Activated CD4-positive, alpha-beta T cell treated with anti-CD3 and anti-CD28 coated beads, Interleukin-2, Interleukin-6, amounts not matched to agents 100 ng/mL and 50 ng/mL, durations not matched to agents 16 hours and 8 hours (primary cell): ENCODE measurements at places on chromosomes 6 and 20.
A peak's percentile ranks its signal among the peaks of the same experiment; 100 is the strongest.

DNA sequence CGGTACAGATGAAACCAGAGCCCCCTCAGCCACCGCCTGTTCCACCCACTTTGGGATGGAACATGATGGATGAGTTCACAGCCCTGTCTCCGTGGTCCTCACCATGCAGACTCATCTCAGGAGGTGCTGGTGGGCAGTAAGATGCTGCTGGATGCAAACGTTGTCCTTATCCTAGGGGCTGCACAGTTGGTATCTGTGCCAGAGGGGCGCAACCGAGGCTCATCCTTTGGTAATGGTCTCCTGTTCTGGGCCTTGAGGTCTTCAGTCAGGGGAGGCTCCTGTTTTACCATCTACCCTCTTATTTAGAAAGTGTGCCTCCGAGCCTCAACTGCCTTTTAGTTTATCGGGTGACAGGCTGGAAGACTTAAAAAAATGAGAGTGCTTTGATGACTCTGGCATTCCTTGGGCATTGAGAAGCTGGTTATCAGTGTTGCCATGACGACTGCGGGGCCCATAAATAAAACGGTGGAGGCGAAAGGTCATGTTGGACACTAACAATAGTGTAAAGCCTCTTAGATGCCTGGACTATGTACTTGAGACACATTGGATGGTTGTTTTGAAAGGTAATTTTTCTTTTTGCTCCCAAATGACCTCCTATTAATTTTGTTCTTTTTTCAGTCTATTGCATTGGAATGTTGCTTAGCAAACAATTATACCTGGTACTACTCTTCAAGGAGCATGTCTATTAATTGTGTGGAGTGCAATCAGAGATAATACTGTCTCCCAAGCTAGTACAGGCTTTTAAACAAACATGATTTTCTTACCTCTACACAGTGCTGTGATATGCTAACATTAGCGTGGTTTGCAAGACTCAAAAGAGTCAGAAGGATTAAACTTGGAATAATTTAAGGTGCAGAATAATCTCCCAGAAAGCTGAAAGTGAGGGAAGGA is 74.2 kb upstream of the DSP start:
- no peak for DNase-seq

DNA sequence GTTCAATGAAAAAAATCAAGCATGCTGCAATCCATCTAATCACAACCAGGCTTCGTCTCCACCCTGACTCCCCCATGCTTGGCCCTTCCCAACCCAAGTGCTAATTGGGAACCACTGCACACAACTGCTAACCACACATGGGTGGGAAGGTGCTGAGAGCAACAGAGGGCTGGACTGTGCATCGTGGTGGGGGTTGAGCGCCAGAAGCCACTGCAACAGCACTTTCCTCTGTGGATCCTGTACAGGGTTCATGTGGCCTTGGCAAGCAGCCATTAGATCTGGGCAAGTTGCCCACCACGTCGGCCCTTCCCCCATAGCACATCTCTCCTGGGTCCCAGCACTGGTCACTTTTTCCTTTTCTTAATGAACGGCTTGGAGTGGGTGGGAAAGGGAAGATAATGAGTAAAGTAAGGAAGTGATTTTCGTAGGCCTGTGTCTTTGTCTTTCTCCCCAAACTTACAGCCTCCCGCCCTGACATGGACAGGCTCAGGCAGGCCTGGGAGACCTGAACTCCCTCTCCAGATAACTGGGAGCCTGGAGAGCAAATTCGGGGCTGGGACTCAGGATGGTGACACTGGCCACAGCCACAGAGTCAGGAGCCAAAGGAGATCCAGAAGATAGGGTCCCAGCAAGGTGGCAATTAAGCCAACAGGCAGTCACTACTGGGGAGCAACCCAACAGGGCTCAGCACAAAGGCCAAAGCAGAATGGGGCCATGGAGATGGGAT is 34.4 kb upstream of the MRPS10 start:
- no peak for DNase-seq

- DNase-seq = no peak
These were observed 109.5 kb downstream of the SNX5 start for GRCh38 chr20:17859002-17859615.

DNA sequence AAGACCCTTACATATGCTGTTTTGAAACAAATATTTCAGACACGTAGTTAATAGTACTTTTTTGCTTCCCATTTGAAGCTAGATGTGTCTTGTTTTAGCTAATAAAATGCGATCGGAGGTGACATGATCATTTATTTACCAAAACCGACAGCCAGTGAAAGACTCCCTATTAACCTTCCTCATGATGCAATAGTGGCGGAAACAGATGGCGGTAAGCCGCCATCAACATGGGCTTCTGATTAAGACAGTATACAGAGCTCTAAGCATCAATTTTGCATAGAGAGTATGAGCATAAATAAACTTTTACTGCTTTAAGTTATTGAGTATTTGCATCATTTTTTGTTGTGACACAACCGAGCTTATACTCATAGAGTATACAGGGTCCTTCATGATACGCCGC is 1282.4 kb upstream of the ADGRB3 start:
- DNase-seq = no peak

DNA sequence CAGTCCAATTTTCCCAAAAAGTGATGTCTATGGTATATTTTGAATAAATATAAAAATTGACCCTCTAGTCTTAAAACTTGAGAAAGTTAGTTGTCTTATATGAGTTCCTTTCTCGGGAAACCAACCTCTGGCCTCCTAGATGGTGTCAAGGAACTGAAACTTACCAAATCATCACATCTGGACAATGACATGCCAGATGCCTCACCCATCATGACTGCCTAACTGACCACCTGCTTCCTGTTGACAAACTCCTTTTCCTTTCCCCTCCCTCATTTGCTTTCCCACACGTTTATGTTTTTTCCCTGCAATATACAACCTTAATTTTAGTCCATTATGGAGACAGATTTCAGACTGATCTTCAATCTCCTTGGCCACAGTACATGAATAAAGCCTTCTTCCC is 731.0 kb downstream of the EPHA7 start:
- DNase-seq = no peak

DNA sequence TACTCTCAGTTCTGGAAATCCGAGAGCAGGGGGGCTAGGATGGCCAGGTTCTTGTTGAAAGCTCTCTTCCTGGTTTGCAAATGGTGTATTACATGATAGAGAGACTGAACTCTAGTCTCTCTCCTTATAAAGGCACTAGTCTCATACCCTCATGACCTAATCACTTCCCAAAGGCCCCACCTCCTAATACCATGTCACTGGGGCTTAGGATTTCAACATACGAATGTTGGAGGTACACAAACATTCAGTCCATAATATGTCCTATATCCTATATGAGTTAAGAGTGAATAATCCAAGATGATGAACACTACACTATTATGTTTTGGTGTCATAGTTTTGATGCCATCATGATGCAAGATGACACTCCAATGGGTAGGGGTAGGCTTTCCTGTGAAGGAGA is 20.0 kb upstream of the TXLNB start:
- no peak for DNase-seq

DNA sequence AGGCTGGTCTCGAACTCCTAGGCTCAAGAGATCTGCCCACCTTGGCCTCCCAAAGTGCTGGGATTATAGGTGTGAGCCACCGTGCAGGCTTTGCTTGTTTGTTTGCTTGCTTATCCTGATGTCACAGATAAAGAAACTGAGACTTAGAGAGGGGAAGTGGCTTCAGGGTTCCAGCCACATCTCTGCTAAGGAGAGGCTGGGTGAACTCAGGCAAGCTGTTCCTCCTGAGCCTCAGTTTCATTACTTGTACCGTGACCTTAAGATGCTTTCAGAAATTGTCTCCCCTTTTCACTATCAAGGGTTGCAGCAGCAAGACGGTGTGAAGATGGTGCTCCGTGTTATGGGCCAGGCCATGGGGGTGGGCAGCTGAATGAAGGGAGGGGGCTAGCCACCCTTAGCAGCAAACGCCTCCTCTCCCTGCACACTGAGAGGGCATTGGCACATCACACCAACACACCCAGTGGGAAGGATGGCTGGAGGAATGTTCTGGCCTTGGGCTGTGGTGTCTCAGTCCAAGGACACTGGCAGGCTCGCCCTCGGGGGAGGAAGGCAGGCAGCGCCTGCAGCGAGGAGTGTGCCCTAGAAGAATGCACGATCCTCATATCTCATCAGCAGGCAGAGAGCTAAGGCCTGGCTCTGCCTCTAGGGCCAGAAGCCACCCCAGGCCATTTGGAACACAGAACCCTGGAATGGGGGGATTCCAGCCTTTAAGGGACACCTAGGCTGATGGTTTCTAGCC is 48.2 kb upstream of the TLDC2 start:
- DNase-seq = peak; percentile 12

GRCh38 chr6:34055223-34055933 is 90.5 kb downstream of the GRM4 start:
- DNase-seq = peak; percentile 67

GRCh38 chr6:22906091-22906549 is 336.8 kb downstream of the HDGFL1 start:
- DNase-seq = no peak

- DNase-seq = no peak
These were observed 18.9 kb downstream of the MKKS start for GRCh38 chr20:10415013-10415650.

DNA sequence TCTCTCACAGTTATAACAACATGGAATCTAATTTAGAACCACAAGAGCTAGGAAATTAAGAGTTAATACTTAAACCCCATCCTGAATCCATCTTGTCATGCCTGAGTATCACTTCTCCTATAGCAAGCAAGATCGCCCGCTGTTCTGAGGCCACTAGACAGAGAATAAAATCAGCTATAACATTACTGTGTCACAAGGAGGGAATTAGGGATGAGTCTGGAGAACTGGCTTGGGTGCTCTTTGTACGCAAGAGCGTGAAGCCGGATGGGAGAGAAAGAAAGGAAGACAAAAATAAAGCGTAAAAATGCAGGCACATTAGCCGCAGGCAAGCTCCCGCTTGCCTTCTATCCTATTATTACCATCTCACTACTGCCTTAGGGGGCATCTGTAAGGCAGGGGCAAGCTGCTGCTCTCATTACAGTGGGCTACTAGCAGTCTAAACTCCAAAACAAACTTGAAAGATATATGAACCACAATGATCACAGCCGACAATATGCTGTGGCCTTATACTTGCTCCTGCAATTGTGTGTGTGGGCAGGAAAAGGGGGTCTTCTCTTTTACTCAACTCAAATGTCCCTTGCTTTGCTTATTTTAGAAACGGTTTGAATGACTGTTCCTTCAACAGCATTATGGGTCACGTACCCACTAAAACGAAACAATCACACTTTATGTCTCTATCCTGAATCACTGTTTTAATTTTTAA is 81.9 kb downstream of the GJA10 start:
- no peak for DNase-seq

DNA sequence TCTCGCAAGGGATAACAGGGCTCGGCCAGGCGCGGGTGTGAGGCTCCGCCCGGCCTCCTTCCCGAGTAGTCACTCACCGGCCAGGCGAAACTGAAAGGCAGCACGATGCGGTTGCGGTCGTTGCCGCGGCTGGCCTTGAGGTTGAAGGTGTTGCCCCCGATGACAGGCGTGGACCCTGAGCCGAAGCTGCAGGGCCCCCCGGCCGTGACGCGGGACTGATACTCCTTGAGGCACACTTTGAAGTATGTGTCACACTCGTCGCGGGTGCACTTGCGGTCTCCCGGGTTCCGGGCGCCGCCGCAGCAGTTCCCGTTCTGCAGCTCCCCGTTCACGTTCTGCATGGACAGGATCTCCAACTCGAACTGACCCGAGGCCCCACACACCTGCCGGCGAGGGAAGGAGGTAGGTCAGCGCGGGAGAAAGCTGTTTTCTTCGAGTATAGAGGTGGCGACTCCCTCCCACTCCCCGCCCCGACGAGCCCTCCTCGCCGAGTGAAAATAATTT is 1.1 kb downstream of the JAG1 start:
- DNase-seq = peak; percentile 56

DNA sequence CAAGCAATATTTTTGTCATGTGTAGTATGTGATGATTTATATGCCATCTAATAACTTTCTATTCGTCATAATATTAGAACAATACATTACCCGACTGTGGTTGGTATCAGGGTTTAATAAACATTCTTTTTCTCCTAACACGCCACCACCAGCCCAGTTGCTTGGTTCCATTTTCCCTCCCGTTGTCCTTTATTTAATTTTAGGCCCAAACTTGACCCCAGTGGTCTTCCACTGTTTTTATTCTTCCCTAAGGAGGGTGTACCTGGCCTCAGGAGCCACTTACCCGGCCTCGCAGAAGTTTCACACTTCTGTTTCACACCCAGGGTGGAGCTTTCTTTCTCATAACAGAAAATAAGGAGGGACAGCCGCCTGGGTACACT is 33.1 kb upstream of the PIM1 start:
- no peak for DNase-seq

DNA sequence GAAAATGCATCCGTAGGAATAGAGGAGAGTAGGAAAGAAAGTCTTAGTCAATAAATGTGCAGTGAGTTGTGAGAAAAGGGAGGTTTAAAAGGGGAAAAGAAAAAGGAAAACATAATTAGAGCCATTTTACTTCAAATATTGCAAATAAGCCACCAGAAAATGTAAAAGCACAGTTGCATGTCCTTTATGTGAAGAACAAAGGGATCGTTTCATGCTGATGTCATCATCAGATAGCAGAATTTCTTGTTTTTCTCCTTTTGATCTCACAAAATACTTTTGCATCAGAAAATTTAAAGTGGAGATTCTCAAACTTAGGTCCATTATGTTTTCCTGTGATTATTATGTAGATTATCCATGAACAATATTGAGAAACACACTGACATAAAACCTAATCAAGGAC is 166.7 kb downstream of the HAO1 start:
- no peak for DNase-seq

DNA sequence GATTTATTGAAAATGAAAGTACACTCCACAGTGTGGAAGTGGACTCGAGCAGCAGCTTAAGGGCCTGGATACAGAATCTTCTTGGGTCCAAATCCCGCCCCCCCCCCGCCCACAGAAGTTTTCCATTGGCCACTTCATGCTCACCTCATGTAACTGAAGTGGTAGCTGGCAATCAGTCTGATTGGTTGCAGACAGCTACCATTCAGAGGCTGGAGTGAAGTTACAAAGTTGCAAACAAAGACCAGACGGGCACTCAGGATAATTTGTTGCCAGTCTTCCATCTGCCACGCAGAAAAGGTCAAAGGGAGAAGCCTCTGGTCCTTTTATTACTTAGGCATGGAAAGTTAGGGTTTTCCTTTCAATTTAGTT is 25.8 kb upstream of the FABP7 start:
- DNase-seq = no peak

DNA sequence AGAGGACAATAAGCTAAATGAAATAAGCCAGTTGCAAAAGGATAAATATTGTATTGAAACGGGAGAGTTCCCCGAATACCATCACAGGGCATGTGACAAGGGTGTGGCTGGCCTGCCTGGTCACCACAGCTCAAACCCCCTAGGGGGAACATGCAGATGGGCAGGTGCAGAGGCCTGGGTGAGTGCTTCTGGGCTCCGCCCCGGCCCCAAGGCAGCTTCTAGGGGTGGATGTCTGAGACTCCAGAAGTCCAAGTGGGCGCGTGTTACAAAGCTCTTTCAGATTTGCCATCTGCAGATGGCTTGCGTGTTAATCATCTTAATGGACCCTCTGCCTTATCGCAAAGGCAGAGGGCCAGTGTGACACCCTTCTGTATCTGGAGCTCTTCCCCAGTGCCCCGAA is 559.2 kb upstream of the IMPG1 start:
- no peak for DNase-seq
